Stimulated activated CD8-positive, alpha-beta memory T cell treated with anti-CD3 and anti-CD28 coated beads, Interleukin-4, amount 100 ng/mL, for 1 hour (primary cell): ENCODE measurements at places on chromosomes 7 and 10.

DNA sequence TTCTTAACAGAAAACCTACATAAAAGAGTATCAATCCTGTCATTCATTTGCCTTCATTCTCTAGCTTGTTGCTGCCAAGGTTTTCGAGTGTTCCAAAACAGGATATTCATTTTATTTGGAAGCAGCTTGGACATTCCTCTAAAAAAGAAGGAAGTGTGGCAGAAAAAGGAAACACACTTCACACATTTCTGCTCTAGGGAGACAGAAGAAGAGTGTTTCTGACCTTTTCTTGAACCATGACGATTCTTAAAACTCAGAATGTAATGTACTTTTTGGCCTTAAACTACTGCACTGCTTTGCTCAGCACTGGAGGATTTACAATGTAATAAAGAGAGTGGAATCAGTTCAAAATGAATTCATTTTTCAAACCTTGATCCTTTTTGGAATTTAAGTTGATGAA lies 81.3 kb downstream of the SEMA3A start:
- no peak for DNase-seq

DNA sequence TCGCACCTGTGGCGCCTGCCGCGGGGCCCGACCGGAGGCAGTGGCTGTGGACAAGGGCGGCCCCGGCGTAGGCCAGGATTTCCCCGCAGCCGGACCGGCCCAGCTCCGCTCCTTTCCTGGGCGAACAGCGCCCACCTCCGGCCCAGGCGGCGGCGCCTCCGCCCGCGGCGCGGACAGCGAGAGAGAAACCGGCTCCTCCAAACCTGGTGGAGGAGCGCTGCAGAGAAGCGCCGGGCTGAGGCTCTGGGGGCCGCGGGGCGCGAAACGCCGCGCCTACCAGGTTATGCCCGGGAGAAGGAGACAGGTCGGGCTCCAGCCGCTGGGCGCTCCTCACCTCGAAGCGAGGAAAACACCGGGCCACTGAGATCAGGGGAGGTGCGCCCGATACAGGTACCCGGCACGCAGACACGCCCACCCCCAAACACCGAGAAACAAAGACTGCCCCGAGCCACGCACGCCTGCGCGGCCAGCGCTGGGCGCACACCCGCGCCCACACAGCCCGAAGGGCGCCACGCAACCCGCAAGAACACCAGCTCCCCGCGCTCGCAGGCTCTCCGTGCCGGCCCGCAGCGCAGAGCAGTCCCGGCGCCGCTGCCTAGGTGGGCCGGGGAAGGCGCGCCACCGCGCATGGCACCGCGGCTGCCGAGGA lies 3.3 kb downstream of the GRID1 start:
- no peak for DNase-seq

GRCh38 chr10:69057261-69057950 lies 30.5 kb upstream of the SRGN start:
- no peak for DNase-seq

DNA sequence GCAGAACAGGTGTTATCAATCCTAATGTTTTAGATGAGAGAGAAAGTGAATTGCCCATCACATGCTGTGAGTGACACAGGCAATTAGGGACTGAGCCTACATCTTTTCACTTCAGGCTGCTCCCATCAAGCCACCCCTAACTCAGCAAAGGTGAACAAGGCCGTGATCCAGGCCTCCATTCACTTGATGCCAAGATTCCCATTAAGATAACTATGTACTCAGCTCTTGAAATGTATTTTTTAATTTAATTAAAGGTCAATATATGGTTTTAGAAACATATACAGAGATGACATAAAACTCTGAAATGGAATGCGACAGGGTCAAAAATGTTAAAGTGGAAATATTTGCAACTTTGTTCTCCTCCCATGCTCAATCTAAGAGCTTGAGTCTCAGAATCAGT lies 27.9 kb upstream of the UBE2H start:
- no peak for DNase-seq

DNA sequence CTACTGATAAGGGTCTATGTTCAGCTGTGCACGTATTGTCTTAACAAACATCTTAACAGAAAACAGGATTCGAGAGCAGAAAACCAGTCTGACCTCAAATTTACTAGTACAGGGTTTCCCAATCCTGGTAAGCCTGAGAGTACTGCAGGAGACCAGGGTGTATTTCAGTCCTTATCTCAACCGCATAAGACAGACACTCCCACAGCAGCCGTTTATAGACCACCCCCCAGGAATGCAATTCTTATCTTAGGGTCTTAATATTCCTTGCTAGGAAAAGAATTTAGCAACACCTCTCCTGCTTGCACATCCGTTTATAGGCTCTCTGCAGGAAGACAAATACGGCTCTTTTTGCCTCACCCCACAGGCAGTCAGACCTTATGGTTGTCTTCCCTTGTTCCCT lies 277.3 kb downstream of the SDK1 start:
- DNase-seq, result no peak

DNA sequence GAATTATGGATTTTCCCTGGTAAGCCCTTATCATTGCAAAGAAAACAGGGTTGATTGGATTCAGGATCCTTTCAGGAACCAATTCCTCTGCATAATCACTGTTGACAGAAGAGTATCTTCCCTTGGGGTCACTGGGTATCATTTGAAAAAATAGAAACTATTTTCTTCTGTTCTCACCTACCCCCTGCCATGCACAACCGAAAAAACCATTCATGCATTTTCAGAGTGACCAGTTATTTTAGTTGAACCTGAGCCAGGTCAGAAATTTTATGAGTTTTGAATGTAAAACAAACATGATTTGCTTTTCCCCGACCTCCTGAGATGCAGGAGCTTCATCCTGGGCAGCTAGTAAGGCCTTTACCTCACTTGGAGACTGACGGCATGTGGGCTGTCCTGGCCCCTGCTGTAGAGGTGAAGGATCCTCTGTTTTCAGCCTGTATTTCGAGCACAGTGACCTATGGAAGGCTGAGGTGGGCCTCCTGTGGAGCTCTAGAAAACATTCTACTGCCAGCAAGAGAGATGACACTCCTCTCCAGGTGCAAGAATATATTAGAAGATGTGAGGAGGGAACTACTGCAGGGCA lies 30.1 kb downstream of the TMEM178B start:
- DNase-seq, result no peak

- no peak for DNase-seq
These were observed 1.4 kb downstream of the GARS1 start for GRCh38 chr7:30596014-30596641.

- no peak for DNase-seq
These were observed 268.0 kb downstream of the FRMD4A start for GRCh38 chr10:14062528-14063260.

DNA sequence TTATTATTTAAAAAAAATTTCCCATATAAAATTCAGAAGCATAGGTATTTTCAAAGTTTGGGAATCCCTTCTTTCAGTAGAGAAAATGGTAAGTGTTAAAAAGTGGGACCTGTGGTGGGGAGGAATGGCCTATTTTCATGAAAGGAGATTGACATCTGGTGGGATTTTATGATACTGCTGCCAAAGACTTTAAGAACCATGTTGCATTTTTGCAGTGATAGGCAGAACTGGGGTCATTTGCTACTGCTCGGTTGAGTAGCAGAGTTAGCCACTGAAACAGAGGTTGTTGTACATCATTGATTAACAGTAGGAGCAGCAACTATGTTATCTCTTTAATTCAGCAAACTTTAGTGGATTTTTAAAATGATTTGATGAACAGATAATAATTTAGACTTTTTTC lies 4.4 kb downstream of the BICC1 start:
- no peak for DNase-seq

- no peak for DNase-seq
These were observed 264.5 kb downstream of the PLXNA4 start for GRCh38 chr7:132311733-132312132.

DNA sequence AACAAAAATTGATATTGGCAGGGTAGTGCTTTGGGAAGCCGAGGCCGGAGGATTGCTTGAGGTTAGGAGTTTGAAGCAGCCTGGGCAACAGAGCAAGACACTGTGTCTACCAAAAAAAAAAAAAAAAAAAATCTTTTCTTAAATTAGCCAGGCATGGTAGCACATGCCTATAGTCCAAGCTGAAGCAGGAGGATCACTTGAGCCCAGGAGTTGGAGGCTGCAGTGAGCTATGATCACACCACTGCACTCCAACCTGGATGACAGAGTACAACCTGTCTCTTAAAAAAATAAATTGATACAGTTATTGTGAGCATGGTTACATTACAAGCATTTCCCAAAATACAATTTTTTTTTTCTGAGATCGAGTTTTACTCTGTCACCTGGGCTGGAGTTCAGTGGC lies 59.4 kb upstream of the SVIL start:
- DNase-seq, result no peak

- no peak for DNase-seq
These were observed 160.1 kb downstream of the FZD1 start for GRCh38 chr7:91424371-91424770.

DNA sequence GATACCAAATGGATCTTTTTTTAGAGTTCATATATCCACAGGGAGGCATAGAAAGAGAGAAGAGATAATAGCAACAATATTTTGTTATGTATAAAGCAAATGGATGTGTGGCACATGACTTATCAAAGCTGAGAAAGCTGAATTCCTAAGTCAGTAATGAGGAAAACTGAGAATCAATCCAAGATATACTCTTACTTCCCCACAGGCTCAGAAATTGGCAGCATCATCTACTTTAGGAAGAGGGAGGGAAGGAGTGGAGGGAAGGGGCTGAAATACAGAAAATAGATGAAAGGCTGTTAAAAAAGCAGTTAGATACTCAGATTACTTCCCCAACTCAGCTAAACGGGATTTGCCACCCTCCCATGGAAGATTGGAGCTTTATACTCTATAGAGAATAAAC lies 63.5 kb downstream of the SRI start:
- no peak for DNase-seq
